ENCODE measurements at places on chromosomes 13 and 19. TPM values are rescaled to one million over a fixed set of nuclear protein-coding genes. Genes with fewer than 3 reads are reported as not detected.

The PSG11 gene
- total RNA-seq: not detected

The SCEL gene
- not detected for total RNA-seq

The ZNF787 gene
- 25.2 TPM for total RNA-seq

The LGALS14 gene
- not detected for total RNA-seq

The TUBA3C gene
- total RNA-seq: not detected

The FCER2 gene
- total RNA-seq: not detected

The PLIN5 gene
- 0.33 TPM for total RNA-seq

The TPTE2 gene
- not detected for total RNA-seq

The KCTD15 gene
- total RNA-seq: 93.1 TPM

The ERICH6B gene
- total RNA-seq: not detected

The PSG3 gene
- total RNA-seq: not detected

The PSG6 gene
- total RNA-seq: not detected

The SPRED3 gene
- total RNA-seq: 9.1 TPM

The PDE4C gene
- 0.33 TPM for total RNA-seq

All from vein endothelial cell (primary cell).